ENCODE measurements at places on chromosomes 7 and 10.

- DNase-seq, result no peak
These were observed 50.2 kb upstream of the PHYHIPL start for GRCh38 chr10:59126261-59126660.

DNA sequence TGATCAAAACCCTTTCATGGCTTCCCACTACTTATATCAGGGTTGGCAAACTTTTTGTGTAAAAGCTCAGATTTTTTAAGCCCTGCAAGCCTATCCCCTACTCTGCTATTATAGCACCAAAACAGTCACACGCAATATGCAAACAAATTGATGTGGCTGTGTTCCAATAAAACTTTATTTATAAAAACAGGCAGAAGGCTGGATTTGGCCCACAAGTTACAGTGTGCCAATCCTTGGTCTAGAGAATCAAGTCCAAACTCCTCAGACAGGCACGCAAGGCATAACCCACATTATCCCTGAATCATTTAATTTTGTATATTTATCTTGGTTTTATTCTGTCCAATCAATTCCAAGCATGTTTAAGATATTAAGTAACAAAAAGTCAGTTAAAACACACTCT lies 71.9 kb downstream of the SGMS1 start:
- DNase-seq, result no peak

- no peak for DNase-seq
These were observed 49.9 kb downstream of the ZNF365 start for GRCh38 chr10:62424026-62424425.

GRCh38 chr7:47697543-47697942 lies 115.6 kb upstream of the TNS3 start:
- no peak for DNase-seq

DNA sequence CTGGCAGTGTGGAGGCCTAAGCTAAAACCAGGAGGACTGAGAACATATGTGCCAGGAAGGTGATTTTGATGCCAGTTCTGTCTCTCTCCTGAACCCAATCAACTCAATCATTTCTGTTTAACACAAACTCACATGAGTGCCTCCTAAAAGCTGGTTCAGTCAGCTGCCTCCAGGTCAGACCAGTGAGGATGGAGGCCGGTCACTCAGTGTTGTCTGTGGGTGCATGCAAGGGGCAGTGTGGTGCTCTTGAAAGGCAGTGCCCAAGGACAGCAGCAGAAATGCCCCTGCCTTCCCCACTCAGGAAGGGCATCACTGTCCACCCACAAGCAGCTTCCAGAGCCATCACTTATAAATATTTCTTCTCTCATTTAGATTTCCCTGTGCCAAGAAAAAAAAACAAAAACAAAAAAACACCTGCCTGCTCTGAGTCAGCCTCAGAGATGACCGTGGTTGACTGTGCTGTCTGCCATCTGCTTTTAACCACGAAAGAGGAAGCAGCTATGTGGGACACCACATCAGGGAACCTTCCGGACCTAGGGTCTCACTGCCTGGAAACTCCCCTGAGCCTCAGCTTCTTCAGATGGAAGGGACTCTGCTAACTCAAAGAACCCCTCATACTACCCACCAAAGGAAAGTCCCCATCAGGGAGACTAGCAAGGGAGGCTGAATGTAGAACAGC lies 39.1 kb downstream of the VOPP1 start:
- peak; percentile 32 for DNase-seq

DNA sequence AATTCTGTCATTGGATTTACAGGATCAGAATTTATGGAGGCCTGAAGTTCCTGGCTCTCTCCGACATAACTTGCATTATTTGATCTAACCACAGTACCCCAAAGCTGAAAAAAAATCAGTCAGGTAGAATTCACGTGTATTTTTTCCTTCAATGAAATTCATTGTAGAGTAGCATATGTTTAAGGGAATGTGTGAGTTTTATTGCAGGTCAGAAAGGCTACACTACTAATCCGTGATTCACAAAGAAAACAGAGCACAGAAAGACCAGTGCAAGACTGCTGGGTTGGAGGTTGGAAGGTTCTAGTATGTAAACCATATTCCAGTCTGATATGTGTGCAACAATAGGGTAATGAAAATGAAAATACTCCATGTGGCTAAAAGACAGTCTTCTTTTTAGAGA lies 247.0 kb upstream of the FERD3L start:
- DNase-seq, result no peak

- no peak for DNase-seq
These were observed 41.0 kb upstream of the OIT3 start for GRCh38 chr10:72852508-72852907.

- DNase-seq, result no peak
These were observed 453.4 kb upstream of the CELF2 start for GRCh38 chr10:10564081-10564794.

GRCh38 chr7:151553356-151553755 lies 33.7 kb upstream of the RHEB start:
- DNase-seq, result no peak

- no peak for DNase-seq
These were observed 49.3 kb upstream of the PARD3 start for GRCh38 chr10:34864149-34865067.

DNA sequence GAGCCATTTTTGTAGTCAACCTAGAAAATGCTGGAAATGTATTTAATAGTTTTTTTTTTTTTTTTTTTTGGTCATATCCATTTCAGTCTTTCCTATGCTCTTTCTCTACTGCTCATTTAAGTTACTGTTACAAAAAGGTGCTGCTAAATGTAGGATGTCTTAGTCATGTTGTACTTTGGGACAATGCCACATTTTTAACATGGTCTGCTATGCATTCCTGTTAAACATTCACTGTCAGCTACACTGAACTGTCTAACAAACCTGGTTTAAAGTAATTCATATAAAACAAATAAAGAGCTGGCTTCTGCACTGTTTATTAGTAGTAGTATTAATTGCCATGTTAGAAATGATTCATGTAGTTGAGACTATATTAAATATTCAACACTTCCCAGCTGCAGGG lies 108.6 kb downstream of the NSUN6 start:
- DNase-seq, result no peak

- no peak for DNase-seq
These were observed 26.7 kb downstream of the TRIM8 start for GRCh38 chr10:102670871-102671434.

- DNase-seq, result no peak
These were observed 121.2 kb downstream of the SKAP2 start for GRCh38 chr7:26743205-26743604.

DNA sequence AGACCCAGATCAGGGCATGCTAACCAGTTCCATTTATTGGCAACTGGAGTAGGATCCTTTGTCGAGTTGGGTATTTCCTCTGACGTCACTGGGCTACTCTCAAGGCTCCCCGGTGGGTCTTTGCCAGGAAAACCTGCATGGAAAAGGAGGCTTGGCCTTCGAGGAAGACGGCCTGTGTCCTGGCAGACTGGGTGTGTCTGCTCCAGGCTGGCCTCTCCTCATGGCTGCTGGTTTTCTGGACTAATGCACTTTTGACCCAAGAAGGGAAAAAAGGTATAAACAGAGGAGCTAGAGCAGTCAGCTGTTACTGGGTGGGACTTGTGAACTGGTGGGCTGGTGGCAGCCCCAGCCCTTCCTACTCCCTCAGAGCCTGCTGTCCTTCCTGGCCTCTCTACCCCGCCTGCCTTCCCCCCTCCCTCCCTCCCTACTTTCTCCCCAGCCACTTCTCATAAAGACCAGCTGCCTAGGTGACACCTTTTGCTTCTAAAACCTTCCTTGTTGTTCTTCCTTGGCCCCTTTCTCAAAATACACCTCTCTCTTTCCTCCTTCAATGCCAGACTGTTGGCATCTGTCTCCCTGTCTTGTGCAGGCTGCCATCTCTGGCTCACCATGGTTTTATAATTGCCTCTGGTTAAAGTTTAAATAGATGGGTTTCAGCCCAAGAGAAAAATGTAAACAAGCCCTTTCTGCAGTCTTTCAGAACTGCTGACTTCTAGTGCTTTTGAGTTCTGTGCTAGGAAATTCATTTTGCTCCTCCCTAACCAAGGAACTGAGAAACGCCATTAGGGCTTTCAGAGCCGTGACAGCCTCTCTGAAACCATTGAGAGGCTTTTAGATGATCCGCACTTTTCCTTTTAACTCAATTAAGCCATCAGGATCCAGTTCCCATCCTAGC lies 101.8 kb upstream of the MKLN1 start:
- DNase-seq, result no peak

Data from stimulated activated CD8-positive, alpha-beta memory T cell treated with anti-CD3 and anti-CD28 coated beads, Interleukin-4, amount 100 ng/mL, for 1 hour (primary cell).